Stimulated activated CD8-positive, alpha-beta memory T cell treated with anti-CD3 and anti-CD28 coated beads, Interleukin-7, amount 100 ng/mL, for 1 hour (primary cell): ENCODE measurements at places on chromosomes 1 and 21.

DNA sequence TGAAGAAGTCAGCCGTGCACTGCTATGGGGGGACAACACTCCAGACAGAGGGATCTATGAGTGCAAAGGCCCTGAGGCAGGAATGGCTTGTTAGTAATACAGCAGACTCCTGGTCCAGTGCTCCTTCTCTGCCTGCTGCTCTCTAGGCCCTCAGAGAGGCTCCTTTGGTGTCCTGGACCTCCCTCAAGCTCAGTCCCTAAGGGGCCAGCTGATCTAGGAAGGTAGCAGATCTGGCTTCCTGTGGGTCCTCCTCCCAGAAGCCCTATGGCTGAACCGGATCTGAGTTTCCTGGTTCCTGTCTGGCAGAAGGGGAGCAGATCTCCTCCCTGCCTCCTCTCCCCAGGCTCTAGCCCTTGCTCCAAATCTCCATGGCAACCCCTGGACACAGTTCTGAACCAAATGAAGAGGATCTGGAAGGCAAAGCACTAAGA lies at the start of gene LDLRAD2:
TSS of gene LDLRAD2 (plus strand) at position 391 of the 431 bp plus-strand sequence. CDS start 187 bp downstream, outside the sequence.
- DNase-seq, result no peak

- DNase-seq, result no peak
Observed at GRCh38 chr1:2095394-2095793, 45.2 kb downstream of the PRKCZ start.

DNA sequence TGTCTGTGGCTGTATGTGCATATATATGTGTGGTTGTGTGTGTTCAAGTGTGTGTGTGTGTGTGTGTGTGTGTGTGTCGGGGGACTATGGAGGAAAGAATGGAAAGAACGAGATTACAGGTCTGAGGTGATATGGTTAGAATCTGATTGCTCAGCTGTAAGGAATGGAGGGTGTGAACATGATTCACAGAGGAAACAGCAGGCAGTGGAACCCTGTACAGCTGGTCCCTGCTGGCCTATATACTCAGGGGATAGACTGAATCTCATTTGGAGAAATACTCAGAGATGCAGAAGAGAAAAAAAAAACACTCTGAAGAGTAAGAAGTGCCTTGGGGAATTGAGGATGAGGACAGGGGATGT lies 180.1 kb upstream of the ESRRG start:
- DNase-seq, result no peak

- no peak for DNase-seq
Observed at GRCh38 chr21:35268817-35269216, 219.7 kb upstream of the RUNX1 start.

DNA sequence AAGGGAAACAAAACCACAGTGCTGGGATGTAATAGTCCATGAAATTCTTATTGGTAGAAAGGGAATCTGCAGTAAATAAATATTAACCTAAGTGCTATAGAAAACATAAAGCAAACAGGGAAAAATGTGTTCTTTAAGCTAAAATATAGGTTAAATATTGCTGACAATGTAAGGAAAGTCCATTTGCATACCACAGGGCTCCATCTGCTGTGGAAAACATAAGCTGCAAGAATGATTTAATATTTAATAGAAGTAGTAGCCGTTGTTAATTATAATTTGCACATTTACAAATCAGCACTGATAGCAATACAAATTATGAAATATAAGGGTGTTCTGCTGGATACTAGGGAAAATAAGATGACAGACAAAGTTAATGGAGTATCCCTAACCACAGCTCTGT lies 444.9 kb upstream of the PKN2 start:
- DNase-seq, result no peak

DNA sequence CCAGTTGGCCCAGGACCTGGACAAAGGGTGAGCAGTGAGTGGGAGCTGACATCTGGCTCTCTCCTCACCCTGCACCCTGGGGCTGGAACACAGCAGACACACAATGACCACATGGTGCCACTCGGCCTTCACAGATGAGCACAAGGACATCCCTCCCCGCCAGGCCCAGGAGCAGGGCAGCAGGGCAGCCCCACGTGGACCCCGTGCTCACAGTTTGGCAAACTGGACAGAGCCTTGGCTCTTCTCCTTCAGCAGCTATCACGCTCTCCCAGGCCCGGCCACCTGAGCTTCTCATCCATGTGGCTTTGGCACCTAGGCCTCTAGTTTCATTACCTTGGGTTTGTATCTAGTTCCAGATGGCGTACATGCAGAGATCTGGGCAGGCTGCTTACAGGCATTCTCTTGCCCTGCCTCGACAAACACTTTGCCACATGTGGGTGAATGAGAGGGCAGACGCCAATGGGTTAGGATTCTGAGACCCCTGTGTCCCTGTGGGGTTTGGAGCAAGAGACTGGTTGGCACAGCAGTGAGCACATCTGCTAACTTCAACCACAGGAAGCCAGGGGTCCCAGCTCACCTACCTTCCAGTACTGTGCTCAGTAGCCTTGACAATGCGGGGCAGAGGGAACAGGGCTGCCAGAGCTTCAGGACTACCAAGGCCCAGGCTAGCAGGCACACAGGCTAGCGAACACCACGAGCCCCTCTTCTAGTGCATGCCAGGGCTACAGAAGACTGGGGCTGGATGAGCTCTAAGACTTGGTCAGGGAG lies 3.4 kb upstream of the PTPRF start:
- no peak for DNase-seq

- no peak for DNase-seq
Observed at GRCh38 chr1:25128121-25128621, 104.1 kb downstream of the SYF2 start.

DNA sequence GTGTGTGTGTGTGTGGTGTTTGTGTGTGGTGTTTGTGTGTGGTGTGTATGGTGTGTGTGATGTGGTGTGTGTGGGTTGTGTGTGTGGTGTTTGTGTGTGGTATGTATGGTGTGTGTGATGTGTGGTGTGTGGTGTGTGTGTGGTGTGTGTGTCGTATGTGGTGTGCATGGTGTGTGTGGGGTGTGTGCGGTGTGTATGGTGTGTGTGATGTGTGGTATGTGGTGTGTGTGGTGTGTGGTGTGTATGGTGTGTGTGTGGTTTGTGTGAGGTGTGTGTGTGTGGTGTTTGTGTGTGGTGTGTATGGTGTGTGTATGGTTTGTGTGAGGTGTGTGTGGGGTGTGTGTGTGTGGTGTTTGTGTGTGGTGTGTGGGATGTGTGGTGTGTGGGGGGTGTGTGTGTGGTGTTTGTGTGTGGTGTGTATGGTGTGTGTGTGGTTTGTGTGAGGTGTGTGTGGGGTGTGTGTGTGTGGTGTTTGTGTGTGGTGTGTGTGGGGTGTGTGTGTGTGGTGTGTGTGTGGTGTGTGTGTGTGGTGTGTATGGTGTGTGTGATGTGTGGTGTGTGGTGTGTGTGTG lies 106.2 kb upstream of the ADAR start:
- DNase-seq, result no peak

DNA sequence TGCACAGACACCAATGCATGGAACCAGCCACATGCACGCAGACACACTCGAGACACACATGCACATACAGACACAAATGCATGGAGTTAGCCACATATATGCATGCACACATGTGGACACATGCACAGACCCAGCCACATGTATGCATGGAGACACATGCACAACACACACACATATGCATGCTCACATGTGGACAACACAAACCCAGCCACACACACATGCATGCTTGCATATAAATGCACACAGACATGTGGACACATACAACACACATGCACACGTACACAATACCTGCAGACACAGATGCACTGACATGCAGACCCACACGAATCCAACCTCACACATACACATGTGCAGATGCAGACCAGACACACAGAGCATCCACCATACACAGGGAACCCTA lies 31.1 kb downstream of the WNT9A start:
- no peak for DNase-seq

DNA sequence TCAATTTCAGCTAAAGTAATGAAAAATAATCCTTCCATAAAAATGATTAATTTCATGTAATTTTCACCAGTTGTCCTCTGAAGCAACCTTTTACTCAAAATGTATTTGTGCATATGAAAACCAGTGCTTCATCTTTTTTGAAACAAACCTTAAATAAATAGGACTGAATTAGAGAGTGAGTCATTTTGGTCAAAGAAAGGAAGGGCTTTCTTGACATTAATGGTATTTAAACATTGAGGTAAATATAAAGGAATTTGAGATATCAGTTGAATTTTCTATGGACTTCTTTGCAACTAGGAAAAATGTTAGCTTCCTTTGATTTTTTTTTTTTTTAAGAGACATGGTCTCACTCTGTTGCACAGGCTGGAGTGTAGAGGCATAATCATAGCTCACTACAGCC lies 38.7 kb downstream of the SNX7 start:
- DNase-seq, result no peak

DNA sequence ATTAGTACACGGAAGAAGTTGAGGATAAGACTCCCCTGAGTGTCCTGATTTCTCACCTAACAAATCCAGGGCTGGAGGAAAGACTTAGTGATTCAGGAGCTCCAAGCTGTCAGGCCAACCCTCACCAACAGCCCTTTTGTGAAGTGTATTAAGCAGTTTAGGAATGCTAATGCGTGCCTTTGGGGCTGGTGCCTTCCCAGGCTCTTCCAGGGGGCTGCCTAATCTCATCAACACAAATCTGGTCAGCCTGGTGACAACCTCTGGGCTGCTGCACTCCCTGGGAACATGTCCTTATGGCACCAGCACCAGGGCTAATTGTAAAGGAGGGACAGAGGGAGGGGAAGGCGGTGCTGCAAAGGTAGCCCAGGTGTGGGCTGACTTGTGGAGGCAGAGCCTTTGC lies 15.5 kb downstream of the CSMD2 start:
- no peak for DNase-seq

DNA sequence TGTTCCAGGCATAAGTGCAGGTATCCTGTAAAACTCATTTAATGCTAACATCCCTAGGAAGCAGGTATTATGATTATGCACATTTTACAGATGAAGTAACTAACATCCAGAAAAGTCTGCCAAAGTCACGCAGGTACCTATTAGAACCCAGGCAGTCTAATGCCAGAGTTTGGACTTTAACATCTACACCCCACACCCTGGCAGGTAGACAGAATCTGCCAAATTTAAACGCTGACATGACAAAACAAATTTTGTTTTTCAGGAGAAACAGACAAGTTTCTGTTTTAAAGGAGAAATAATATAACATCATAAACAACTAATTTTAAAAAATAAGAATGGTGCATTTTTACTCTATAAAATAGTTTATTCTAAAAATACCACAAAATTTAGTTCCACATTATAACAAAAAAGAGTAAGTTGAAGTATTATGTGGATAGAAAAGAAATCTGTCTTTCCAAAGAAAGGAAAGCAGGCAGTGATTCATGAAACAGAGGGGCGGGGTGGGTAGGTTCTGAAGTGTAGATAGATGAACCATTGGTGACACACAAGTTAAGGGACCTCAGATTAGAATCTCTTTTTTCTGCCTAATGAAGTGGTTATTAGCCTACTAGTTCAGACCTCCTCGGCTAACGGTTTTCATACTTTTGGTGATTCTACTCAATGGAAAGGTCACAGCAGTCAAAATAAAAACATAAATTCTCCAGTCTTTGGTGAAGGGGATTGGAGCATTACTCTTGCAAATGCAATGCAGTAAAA lies 1.7 kb downstream of the ASPM start:
- DNase-seq, result no peak

GRCh38 chr1:156772728-156773497 lies 5.6 kb downstream of the PRCC start:
- DNase-seq, result no peak

- no peak for DNase-seq
Observed at GRCh38 chr1:50418600-50419109, 4.6 kb downstream of the DMRTA2 start.

DNA sequence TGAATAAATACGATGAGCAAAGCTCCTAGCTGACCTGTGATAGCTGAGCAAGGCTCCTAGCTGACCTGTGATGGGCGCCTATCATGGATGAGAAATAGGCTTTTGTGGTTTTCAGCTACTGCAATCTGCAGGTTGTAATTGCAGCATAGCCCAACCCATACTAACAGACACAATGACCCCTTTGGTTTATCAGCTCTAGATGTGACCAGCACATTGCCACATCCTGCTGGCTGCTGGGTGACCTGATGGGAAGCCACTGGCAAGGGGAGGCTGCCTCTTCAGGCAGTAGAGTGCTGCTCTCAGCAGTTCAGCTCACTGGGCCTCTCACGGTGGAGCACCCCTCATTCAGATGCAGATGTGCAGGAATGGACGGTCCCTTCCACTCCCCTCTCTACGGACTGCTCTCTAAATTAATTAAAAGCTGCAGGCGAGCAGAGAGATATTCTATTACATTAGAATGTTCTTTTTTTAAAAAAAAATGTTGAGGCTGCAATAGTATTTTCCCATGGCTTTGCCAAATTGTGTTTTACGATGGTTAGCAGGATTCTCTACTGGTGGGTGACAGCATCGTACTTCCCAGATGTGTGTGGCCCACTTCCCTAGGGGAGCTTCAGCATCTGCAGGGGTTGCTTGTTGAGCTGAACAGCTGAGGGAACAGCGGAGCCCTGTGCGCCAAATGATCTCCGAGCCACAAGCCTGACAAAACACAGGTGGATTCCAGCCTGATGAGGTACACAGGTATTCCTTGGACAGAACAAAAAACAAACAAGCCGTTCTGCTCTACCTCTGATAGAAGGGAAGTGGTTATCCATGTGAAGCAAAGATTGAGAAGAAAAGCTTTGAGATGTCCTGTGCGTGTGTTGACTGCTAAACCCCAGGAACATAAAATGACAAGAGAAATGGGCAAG lies 65.0 kb downstream of the SYT6 start:
- no peak for DNase-seq

DNA sequence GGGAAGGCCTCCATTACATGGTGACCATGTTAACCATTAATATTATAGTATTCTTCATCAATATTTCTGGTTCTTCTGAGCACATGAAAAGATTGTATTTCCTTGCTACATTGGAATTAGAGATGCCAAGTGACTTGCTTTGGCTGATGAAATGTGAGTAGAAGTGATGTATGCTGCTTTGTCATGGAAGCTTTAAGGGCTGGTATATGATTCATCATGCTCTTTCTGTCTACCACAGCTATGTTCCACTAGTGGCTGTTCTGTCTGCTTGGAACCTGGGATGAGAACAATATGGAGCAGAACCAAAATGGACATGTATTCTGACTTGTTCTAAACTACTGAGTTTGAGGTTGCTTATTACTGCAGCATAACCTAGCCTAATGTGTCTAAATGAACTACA lies 163.3 kb downstream of the TM2D1 start:
- DNase-seq, result no peak

DNA sequence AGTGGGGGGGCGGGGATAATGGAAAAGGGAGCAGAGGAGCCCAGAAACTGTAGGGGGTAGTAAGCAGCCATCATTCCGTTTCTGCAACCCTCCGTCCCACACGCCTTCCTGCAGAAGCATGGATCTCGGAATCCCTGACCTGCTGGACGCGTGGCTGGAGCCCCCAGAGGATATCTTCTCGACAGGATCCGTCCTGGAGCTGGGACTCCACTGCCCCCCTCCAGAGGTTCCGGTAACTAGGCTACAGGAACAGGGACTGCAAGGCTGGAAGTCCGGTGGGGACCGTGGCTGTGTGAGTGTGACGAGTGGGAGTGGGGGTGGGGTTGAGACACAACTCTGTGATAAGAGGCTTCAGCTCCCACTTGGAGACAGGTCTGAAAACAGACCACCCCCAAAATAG lies 706 bp downstream of the CREB3L4 start:
- no peak for DNase-seq

GRCh38 chr1:186244825-186245224 lies 130.2 kb downstream of the TPR start:
- no peak for DNase-seq
